ENCODE measurements at places on chromosomes 1 and 21.
A peak's percentile ranks its signal among the peaks of the same experiment; 100 is the strongest.

- no peak for DNase-seq
Observed at GRCh38 chr1:37808369-37809319, 636 bp upstream of the YRDC start.

- DNase-seq: no peak
Observed at GRCh38 chr1:195828325-195828724, 779.9 kb downstream of the KCNT2 start.

- DNase-seq: no peak
Observed at GRCh38 chr1:236161230-236161629, 18.9 kb downstream of the GPR137B start.

DNA sequence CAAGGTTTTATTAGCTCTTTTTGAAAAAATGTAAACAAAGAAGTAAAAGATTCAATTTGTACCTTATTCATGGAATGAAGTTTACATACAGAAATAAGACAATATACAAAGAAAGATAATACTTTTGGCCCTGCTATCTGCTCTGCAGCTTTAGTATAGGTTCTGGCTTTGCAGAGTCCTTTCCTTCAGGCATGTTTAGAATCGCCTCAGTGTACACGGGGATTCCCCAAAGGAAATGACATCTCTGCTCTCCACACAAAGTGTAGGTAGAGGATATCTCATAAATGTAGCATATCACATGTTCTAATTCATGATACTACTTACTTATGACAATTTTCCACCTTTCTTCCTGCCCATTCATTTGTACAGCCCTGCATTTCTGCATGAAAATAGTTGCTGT, 222.6 kb upstream of the DPYD start:
- DNase-seq: no peak

GRCh38 chr1:59436637-59437036, 139.7 kb downstream of the FGGY start:
- no peak for DNase-seq

DNA sequence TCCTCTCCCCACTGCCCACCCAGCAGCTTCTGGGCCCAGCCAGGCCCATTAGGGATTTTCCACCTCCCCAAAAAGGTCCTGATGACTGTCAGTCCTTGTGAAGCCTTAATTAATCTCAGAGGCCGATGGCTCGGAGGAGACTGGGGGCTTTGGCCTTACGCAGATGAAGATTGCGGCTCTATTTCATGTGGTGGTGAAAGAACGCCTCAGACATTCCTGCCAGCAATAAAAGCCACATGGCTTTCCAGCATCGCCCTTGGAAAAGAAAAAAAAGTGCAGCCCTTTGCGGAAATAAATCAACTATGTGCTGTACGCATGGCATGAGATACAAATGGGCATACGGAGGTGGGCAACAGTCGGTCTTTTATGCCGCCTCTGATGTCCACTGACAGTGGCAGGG, 6.6 kb upstream of the RUNX3 start:
- DNase-seq: no peak

- no peak for DNase-seq
Observed at GRCh38 chr1:93766451-93766850, 84.8 kb upstream of the BCAR3 start.

DNA sequence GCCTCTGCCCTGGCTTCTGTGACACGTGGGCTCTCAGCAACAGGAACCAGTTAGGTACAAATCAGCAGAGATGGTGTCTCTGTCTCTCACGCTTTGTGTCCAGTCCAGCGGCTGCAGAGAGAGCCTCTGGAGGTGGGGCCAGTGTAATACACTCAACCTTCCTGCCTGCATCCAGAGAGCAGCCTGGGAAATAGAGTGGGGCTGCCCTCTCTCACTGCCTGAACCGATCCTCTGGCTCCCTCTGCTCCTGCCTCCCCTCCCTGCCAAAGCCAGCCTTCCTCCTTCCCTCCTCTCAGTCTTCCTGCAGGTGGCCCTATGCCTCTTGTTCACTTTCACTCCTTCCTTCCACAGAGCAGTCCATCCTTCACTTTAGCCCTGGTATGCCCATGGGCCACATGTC, at the start of gene ZNF648:
TSS of gene ZNF648 (minus strand) at position 119 of the 400 bp plus-strand sequence. CDS start 3,702 bp downstream, outside the sequence.
- DNase-seq: no peak

- no peak for DNase-seq
Observed at GRCh38 chr1:226862890-226863289, 7.5 kb upstream of the PSEN2 start.

- no peak for DNase-seq
Observed at GRCh38 chr1:47178654-47179016, 11.2 kb downstream of the PDZK1IP1 start.

DNA sequence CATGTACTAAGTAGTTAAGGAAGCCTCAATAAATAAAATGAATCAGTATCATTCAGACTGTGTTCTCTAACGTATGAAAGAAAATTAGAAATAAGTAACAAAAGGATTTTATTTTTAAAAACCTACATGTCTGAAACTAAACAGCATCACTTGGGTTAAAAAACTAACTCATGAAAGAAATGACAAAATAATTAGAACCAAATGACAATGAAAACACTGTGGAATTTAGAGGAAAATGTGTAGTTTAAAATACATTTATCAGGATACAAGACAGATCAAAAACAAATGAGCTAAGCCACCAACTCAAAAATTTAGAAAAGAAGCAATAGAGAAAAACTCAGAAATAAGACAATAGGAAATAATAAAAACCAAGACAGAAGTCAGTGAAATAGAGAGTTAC, 108.7 kb downstream of the TENT5C start:
- DNase-seq: no peak

DNA sequence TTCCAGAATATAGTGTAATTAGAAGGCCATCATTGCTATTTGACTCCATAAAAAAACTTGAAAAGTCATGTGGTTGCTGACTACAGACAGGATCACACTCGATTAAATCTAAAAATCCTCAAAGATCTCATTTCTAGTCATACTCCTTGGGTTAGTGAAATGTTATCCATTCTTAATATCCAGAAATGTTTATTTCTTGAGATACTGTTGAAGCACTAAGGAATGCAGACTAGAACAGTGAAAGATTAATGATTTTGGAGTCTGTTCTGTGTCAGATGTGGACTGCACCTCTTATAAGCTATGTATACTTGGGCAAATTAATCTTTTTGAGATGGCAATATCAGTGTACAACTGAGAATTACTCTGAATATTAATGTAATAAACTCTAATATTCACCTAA, 65.1 kb downstream of the ADSS2 start:
- DNase-seq: no peak

GRCh38 chr1:201142849-201143725, 11.2 kb downstream of the TMEM9 start:
- no peak for DNase-seq

GRCh38 chr1:30984165-30984889, 75.8 kb upstream of the SDC3 start:
- DNase-seq: no peak

DNA sequence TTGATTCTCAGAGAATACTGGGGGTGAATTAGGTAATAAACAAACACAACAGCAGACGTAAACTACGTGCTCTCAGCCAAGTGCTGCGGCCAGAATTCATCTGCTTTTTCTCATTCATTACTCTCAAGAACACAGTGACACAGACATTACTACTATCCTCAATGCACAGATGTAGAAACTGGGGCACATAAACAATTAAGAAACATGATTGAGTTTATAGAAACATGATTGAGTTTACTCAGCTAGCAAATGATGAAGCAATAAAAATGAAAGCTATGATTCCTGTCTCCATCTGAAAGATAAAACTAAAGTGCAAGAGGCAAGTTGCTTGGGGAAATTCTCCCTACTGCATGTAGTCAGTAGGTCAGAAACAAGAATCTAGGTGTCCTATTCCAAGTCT, 140.5 kb downstream of the IFI44 start:
- no peak for DNase-seq

DNA sequence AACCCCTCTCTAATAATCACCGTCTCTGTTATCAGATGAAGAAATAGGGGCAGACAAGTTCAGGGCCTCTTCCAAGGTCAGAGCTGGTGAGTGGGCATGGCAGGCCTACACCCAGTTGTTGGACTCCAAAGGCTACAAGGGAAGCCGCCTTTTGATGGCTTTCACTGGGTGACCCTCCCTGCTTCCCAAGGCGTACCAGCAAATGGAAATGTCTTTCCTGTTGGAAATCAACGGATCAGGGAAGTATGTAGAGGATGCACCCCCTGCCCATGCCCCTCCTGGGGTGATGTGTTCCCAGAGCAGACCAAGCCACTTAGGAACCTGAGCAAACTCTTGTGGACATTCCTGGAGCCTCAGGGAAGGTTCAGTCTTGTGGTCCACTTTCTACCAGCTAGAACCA, 47.4 kb downstream of the LGR6 start:
- no peak for DNase-seq

- DNase-seq: no peak
Observed at GRCh38 chr1:98555814-98556213, 105.7 kb upstream of the SNX7 start.

DNA sequence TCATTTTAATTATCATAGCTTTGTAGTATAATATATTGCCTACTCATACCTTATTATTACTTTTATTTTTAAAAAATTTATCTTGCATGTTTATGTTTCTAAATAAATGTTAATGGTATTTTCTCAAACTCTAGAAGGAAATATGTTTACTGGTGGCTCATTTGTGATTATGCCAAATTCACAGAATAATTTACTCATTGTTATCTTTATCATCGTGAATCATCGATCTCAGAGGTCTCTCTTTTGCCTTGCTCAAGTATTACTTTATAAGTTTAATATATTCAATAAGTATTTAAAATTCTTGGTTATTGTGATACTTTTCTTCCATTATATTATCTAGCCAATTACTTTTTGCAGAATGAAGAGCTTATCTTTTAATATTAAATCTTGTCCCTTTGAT, 836.7 kb upstream of the ADAMTS5 start:
- DNase-seq: no peak

GRCh38 chr1:212455803-212456528, 23.2 kb downstream of the NENF start:
- peak; percentile 74 for DNase-seq

DNA sequence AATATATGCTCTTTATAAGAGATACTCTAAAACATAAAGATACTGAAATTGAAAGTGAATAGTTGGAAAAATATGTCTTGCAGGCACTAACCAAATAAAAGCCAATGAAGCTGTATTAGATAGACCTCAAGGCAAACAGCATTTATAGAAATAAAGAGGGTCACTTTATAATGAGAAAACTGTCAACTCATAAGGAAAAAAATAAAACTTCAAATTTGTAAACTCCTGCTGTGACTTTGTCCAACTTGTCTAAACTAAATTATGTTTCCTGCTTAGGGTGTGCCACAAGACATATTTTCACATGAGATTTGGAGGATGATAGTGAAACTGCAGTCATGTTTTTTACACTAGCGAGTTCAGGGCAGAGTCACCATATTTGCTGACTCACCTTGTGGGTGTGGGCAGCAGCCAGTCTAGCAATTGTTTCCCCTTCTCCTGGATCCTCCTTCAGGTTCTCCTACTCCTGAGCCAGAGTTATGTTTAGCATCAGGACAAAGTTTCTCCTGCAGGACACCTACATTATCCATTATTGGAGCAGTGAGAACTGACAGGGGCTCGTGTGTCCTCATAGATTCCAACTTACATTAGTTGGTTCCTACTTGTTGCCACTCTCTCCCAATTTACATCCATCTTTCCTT, 43.8 kb downstream of the CD53 start:
- DNase-seq: no peak

DNA sequence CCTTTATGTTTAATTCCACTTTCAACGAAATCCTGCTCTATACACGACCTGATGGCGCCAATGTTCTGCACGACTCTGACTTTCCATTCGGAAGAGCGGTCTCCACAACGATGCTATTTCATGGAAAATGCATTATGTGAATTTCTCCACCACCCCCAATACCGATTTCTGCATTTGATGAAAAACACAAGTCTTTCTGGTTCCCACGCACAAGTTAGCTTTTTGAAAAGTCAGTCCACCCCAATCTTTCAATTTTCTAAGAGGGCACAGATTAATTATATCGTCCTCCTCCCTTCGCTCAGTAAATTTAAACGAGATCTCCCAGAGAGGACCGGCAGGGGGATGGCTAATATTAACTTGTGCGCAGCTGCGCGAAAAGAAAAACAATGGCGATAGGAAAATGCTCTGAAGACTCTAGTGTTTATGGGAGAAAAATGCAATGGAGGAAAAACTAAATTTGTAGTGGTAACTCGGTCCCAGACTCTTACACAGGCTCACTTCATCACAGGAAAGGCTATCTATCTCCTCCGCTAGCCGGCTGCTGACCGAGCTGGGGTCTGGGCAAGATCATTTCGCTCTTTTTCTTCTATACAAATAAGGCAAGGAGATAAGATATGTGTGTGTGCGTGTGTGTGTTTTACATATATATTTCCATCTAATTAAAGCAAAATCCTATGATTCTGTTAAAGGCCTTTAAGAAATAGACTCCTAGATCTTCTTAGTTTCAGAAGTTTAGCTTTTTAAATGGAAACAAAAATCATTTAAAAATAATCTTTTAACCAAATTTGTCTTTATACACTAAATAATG, 1.2 kb upstream of the LHX8 start:
- no peak for DNase-seq

DNA sequence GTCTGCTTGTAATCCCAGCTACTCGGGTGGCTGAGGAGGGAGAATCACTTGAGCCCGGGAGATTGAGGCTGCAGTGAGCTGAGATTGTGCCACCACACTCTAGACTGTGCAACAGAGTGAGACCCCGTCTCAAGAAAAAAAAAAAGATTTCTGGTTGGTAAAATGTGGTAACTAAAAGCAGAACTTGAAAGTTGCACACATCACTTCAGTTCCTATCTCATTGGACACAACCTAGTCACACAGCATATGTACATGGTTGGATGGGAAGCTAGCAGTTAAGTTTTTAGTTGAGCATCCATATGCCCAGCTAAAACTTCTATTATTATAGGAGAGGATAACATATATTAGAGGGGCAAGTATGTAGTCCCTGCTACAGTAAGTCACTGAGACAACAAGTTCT, 22.1 kb downstream of the BCAS2 start:
- DNase-seq: no peak

DNA sequence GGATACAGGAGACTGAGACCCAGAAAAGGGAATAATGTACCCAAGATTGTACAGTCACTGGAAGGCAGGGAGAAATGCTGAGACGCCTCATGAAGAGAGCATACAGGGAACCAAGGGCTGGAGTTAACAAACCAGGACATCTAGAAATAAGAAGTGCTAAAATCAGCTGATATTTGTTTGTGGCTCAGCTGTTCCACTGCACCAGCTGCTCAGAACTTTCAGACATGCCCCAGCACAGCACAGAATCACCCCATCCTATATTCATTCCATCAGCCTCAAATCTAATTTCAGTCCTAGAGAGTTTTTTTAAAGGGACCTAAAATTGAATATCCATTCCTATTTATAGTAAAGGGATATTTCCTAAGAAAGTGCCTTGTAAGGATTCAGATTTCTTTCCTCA, 60.2 kb downstream of the DAB1 start:
- no peak for DNase-seq

GRCh38 chr1:222941425-222941824, 126.6 kb downstream of the DISP1 start:
- no peak for DNase-seq

- DNase-seq: no peak
Observed at GRCh38 chr1:47507881-47508701, 70.2 kb downstream of the FOXD2 start.

Measured in CD4-positive, alpha-beta T cell (primary cell).